Fibroblast of villous mesenchyme (primary cell): ENCODE measurements at places on chromosomes 1 and 21.

GRCh38 chr1:68314151-68314780, 81.9 kb upstream of the WLS start:
- DNase-seq: no peak

DNA sequence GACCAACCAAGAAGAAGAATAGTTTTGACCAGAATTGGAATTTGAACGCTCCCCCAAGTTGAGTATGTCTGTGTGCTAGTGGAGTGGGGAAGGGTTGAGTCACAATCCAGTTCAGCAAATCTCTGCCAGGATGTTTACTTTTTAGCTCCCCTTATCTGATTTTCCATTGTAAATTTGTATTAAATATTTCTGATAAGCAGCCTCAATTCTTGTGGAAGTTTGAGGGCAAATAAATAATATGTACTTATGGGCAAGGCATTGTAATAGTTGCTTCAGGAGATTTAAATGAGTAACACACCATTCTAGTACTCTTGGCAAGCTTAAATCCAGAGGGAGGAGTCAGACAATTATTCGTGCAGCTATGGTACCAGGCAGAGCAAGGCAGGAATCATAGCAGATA, 14.4 kb downstream of the CXADR start:
- DNase-seq: peak; percentile 48

GRCh38 chr1:198520524-198521254, 19.8 kb downstream of the ATP6V1G3 start:
- no peak for DNase-seq

DNA sequence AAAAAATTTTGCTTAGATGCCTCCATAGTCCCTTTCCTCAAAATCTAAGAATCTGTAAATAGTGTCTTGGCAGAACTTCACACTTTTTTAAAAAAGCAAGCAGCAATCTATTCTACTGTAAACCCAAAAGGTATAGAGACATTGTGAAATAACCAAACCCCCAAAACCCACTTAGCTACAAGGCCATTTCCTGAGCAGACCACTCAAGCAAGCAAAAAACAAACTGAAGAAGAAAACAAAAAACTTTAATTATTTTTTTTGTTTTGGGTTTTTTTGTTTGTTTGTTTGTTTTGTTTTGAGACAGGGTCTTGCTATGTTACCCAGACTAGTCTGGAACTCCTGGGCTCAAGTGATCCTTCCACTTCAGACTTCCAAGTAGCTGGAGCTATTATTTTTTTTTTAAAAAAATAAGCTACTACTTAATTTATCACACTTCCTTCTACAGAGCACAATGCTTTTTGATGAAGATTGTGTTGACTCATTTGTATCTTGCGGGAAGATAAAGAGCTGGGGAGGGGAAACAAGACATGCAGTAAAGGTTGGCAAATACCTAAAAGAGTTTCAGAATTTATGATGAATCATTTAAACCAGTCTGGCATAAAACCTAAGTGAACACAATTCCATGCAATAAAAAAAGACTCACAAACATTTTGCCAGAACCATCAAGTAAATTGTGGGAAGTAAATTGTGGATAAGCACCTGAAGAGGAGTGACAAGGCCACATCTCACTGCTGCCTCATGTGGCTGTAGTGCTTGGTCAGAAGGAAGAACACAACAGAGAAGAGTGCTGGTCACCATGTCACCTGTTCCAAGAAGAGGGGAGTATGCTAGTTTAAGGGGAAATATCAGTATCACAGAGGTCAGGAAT, 2.7 kb upstream of the PTPN22 start:
- no peak for DNase-seq

DNA sequence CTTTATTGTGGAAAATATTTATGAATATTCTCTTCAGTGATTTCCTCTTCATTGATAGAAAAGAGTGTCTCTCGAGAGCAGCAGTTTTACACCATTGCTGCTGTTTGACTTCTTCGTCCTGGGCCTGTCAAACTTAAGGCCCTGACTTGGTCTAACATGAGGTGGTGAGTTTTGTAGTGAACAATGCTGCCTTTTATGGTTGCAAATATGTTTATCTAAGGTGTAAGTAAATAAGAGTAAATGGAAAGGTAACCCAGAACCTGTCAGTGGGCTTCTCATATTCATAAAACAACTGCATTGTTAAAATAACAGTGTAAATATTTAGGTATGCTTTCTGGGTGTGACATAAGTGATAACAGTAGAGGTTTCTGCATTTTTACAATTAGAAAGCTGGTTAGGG, 62.8 kb upstream of the SCCPDH start:
- DNase-seq: no peak

- no peak for DNase-seq
These were observed 492.4 kb downstream of the COL11A1 start for GRCh38 chr1:102615896-102616295.

- DNase-seq: no peak
These were observed 51.2 kb upstream of the TIAM1 start for GRCh38 chr21:31395268-31395667.

GRCh38 chr1:7346070-7346596, 425.0 kb upstream of the VAMP3 start:
- DNase-seq: no peak
